Activated CD4-positive, alpha-beta T cell treated with anti-CD3 and anti-CD28 coated beads, Interleukin-2, amount 50 U/mL, for 48 hours (primary cell): ENCODE measurements at places on chromosomes 1 and 21.

DNA sequence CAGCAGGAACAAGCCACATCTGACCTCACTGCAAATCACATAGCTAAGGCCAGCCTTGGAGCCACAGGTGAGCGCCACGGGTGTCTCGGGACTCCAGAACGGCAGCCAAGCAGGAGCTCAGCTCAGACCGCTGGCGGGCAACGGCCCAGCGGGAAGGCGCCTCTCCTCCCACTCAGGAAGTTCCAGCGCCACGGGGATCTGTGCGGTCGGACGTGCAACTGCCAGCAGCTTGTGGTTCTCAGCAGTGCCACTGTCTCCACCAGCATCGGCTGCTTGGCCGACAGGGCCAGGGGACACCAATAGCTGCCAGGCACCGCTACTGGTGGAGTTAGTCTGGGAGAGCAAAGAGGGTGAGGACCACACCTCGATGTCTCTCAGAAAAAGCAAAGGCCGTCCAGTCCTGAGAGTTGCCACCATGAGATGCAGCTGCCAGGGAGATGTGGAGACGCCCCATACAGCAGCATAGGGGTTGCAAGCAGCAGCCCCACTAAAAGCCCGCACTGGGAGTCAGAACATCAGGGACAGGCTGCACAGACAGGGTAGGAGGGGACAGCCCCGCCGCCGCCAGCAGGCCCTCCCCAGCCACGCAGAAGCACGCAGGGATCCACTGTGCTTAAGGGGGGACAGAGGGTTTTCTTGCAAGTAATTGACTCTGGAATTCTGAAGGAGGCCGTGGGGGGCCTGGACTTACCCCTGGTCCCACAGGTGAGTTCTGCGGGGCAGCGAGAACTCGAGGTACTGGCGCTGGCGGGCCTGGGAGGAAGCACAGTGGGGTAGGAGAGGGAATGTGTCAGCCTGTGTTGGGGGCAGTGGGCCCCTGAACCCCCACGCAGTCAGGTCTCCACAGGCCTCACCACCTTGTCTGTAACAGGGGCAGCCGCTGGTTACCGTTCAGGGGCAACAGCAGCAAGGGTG lies 83.5 kb downstream of the NPHP4 start:
- no peak for DNase-seq

DNA sequence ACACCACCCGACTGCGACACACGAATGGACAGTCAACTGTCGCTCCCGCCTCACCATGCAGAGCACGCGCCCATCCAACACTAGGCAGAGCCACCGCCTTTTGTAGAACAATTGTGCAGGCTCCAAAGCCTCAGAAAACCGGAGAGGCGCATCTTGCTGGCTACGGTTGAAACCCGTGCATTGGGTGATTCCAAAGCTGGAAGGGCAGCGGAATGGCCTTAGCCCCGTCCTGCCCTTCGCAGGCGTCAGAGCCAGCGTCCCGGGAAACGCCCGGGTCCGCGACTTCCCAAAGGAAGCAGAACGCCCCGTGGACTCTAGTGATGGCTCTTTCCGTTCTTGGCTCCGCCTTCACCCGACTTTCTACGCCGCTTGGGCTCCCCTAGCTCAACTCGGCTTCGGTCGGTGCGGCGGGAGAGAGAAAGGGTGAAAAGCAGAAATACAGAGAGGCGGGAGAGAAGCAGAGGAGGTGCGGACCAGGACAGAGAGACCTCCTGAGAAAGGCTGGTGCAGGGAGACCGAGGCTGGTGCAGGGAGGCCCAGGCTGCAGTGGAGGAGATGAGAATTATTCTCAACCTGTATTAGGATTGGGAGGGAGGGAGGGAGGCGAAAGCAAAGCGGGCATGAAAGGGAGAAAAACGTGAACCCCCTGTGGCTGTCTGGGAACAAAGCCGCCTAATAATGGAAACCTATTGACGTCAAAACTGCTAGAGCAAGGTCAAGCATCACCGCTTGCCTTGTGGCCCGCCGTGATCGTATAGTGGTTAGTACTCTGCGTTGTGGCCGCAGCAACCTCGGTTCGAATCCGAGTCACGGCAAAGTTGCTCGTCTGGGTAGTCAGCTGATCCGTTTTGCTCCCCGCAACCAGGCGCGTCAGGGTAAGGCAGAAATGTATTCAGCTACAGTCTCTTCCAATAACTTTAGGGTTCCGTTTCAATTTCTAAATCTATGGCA lies 99.5 kb downstream of the PRKAB2 start:
- DNase-seq: peak; percentile 18

DNA sequence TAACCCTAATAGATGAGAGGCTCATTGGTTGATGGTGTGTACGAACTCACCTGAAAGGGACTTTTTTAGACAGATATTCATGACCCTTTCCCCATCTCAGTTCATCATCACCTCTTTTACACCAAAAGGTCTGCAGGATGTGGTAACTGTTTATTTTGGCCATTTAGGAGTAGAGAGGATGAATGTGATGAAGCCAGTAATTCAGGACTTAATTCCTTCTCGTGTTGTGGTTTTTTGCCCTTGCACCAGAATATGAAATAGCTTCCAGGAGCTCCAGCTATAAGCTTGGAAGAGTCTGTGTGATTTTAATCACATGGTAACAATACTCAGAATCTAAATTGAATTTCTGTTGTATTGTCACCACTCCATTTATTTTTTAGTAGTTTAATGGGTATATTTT lies 189.4 kb upstream of the KCTD3 start:
- no peak for DNase-seq

- DNase-seq: no peak
Measured at GRCh38 chr1:223285452-223285851, 78.5 kb downstream of the SUSD4 start.
